ENCODE measurements at places on chromosomes 4 and X. TPM values are rescaled to one million over a fixed set of nuclear protein-coding genes. Genes with fewer than 3 reads are reported as not detected.

DNA sequence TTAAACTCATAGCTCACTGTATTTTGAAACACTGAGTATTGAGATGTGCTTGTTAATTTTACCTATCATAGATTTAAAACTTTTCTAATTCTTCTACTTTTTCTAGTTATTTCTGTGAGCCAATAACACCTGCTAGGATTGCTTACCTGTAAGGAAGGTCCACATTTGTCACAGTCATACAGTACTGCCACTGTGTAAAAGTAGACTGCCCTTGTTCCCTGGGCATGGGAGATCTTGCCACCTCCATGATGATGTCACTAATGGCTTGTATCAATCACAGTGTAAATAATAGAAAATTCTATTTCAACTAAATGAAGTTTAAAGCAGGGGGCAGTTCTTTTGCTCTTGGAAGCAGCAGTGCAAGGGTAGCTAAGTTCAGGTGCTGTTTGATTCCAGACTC lies 35.9 kb downstream of the GK start:
- no peak for DNase-seq

DNA sequence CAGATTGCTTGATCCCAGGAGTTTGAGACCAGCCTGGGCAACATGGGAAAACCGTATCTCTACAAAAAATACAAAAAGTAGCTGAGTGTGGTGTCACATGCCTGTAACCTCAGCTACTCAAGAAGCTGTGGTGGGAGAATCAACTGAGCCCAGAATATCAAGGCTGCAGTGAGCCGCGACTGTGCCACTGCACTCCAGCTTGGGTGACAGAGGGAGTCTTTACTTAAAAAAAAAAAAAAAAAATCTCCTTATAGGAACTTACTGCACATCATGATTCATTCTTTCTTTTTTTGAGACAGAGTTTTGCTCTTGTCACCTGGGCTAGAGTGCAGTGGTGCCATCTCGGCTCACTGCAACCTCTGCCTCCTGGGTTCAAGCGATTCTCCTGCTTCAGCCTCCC lies 24.3 kb downstream of the UPF3B start:
- DNase-seq, result no peak

- DNase-seq, result no peak
Observed at GRCh38 chr4:182644683-182645050, 272.5 kb downstream of the DCTD start.

GRCh38 chrX:39808471-39808917 lies 289.3 kb downstream of the BCOR start:
- no peak for DNase-seq

GRCh38 chr4:8025668-8026067 lies 86.0 kb upstream of the AFAP1 start:
- DNase-seq, result no peak

DNA sequence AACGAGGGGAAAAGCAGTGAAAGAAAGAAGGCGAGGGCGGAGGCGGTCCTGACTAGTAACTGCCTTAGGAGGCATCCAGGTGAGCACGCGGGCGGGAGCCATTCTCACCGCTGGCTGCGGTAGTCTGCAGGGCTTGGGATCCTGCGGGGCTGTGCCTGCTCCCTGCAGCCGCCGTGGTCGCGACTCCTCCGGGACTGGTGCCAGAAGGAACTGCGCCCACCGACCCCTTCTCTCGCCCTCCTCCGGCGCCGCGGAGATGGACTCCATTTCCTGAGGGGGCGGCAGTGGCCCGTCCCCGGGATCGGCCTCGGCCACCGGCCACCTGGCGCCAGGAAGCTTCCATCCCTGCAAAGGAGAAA lies 543 bp downstream of the NFXL1 start:
- DNase-seq, result peak; percentile 53

- DNase-seq, result no peak
Observed at GRCh38 chr4:90904021-90904420, 776.8 kb downstream of the CCSER1 start.

- DNase-seq, result no peak
Observed at GRCh38 chrX:41381685-41382084, 47.7 kb downstream of the DDX3X start.

DNA sequence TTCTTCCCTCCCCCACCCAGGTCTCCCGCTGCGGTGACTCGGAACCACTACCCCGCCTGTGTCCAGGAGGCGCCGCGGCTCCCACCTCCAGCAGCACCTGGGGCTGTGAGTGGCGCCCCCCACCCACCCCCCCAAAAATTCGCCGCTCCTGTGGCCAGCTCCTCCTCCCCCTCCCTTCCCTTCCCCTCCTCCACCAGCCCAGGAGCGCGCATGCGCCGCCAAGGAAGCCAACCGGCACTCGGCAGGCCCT lies 278 bp downstream of the CLOCK start:
- no peak for DNase-seq

GRCh38 chrX:153768311-153769157 lies 4.5 kb downstream of the PLXNB3 start:
- DNase-seq, result no peak

DNA sequence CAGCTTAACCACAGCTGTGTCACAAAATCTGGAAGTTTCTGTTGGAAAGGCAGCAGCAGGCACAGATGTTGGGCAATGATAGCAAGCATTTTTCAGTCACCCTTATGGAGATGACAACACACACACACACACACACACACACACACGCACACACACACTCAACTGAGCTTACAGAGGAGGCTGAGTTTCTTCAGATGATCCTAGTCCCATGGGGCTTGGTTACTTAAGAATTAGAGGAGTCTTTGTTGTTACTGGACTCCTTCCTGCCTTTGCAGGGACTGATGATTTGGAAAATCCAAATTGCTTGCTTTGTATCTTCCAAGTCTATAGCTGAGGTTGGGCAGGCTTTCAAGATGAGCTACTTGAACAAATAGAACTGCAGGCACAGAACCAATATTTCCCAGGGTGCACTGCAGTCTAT lies 740.1 kb upstream of the PITX2 start:
- no peak for DNase-seq

DNA sequence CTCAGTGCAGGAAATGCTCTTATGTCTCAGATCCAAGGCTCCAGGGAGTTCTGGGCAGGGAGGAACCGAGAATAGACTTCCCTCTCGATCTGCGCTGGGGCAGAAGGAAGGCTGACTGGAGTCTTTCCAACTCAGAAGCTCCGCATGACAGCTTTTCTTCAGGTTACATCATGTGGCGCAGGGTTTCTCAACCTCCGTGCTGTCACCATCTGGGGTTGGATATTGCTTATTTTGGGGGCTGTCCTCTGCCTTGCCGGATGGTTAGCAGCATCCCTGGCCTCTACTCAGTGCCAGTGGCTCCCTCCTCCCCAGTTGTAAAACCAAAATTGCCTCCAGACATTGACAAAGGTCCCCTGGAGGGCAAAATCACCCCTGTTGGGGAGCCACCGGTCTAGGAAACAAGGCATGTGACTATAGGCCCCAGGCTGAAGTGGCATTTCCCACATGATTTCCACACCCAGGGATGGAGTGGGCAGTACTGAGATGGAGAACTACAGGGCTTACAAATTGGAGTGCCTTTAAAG lies 21.4 kb downstream of the REELD1 start:
- DNase-seq, result no peak

The PDE6B gene
- 3.3 TPM for total RNA-seq

The AR gene
- 0.43 TPM for total RNA-seq

The PGK1 gene
- 38.3 TPM for total RNA-seq

The VCX gene
- total RNA-seq, result 0.16 TPM

The DMP1 gene
- total RNA-seq, result not detected

The PRDM5 gene
- total RNA-seq, result 8.9 TPM

The GDPD2 gene
- not detected for total RNA-seq

The YY2 gene
- 0.75 TPM for total RNA-seq

The JAKMIP1 gene
- total RNA-seq, result 0.42 TPM

The FMR1NB gene
- total RNA-seq, result not detected
